Astrocyte of the cerebellum (primary cell): ENCODE measurements at places on chromosomes 11 and 22.
A peak's percentile ranks its signal among the peaks of the same experiment; 100 is the strongest.

GRCh38 chr11:3165152-3165705 is at the start of gene OSBPL5:
Gene OSBPL5, minus strand, starts transcription at chr11:3165310. Its CDS starts 36,162 bp downstream, at chr11:3129148.
- no peak for DNase-seq

DNA sequence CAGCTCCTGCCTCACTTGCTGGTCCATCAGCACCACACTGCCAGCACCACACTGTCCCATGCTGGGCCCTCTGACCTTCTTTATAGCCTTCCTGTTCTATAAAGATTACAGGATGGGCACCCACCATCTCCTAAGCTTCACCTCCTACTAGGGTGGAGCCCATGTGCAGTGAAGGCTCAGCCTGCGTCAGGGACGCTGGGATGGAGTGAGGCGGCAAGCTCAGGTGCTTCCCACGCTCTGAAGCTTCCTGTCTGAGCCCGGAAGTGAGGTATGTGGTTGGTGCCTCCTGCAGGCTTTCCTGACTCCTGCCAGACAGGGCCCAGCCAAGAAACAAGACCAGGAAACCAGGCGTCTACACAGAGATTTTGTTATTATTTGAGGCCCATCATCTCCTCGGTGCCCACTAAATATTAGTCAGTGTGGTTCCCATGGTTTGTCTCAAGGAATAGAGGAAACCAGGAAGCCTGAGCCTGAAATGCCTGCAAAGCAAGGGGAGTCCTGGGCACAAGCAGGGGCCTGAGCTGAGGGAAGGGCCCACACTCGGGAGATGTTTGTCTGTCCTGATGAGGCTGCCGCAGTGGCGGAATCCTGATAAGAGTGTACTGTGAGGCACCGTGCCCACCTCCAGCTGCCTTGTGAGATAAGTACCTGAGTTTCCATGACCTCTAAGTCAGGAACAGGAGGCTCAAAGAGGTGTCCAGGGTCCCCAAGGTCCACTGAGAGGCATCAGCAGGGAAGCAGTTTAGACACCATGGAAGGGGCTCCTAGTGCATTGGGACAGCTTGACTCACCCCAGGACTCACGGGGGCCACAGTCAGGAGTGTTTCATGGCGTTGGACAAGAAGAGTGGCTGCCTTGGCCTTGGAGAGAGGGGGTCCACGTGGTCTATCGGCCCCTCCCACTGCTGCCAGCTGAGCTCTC is 22.0 kb downstream of the RSPH14 start:
- DNase-seq = no peak

- DNase-seq = no peak
These were observed 6.3 kb upstream of the SYCE3 start for GRCh38 chr22:50569041-50569459.

DNA sequence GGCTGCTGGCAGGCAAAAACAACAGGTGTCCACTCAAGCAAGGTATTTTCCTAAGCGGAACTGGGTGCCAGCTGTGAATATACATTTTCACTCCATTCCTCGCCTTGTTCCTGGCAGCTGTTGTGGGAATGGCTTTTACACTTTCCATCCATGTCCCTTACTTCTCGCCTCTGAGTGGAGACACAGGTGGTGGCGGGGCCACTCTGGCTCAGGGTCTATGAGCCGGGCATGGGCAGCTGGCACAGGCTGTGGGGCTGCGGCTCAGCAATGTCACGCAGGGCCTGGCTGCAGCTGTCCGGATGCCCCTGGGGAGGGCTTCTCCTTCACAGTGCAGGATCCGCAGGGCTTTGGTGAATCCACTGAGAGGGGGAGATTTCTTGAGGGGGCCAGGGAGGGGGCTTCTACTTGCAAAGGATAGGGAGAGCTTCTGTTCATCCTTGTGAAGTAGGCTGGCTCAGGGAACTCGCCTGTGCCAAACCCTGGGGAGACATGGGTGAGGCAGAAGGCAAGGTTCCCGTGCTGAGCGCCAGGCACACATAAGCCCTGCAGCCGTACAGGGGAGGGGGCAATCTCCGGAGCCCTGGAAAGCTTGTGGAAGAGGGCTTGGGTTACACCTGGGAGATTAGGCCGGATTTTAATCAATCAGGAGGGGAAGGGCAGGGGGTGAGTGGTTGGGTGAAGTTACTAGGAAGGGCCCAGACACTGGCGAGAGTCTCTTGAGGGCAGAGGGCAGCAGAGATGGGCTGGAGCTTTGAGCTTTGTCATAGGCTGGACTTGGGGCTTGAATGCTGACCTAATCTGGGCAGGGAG is 45.7 kb downstream of the KCNQ1OT1 start:
- DNase-seq = no peak

GRCh38 chr11:45113807-45114206 is 32.6 kb upstream of the PRDM11 start:
- no peak for DNase-seq

GRCh38 chr11:65150509-65151299 is 16.4 kb upstream of the SYVN1 start:
- DNase-seq = peak; percentile 34
